ENCODE measurements at places on chromosomes 13 and 19. TPM values are rescaled to one million over a fixed set of nuclear protein-coding genes. Genes with fewer than 3 reads are reported as not detected.

Gene CD33
- not detected for total RNA-seq

Gene TNFSF13B
- 0.70 TPM for total RNA-seq

DNA sequence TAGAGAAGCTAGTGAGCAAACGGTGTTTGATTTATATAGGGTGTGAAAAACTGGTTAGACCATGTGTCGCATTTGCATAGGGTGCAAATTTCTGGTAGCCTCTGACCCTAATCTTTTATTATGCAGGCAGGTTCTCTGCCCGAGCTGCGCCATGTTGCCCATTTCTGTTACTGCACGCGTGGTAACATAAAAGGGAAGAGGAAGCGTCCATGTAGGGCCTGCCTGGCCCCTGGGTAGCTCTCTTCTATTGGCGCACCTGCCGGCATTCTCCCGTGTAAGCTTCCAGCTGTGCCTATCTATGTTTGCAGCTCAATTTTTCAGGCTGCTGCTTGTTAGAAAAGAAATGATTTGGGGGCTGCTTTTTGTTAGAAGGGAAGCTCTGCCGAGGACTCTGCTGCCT lies 14.0 kb upstream of the CD70 start:
- DNase-seq, result no peak

GRCh38 chr13:45439781-45440462 lies 21.7 kb upstream of the SLC25A30 start:
- no peak for DNase-seq

Gene FAM216B
- not detected for total RNA-seq

DNA sequence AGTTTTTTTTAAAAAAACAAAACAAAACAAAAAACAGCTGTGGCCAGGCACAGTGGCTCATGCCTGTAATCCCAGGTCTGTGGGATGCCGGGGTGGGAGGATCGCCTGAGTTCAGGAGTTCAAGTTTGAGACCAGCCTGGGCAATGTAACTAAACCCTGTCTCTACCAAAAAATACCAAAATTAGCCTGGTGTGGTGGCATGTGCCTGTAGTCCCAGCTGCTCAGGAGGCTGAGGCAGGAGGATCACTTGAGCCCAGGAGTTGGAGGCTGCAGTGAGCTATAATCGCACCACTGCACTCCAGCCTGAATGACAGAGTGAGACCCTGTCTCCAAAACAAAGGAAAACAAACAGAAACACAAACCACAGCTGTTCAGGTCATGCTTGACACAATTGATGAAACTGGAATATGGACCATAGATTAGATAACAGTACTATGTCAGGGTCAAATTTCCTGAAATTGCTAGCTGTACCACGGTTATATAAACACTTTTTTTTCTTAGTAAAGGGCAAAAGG lies 6.9 kb upstream of the ANGPTL4 start:
- DNase-seq, result peak; percentile 13

Gene SBSN
- total RNA-seq, result not detected

GRCh38 chr13:44068169-44068568 lies 188.5 kb downstream of the LACC1 start:
- no peak for DNase-seq

DNA sequence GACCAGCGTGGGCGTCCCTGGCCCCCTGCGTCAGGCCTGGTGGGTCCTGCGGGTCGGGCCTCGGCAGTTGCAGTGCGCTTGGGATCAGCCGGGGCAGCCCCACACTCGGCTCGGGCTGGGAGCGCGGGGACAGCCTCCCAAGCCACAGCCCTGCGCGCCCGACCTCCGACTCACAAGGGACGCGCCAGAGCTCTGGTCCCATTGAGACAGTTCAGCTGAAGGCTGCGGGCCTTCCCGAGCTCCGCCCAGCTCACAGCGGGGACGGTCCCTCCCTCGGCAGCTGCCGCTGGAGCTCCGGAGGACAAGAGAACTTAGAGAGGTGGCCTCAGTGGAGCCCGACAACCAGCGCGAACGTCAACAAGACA lies 45.7 kb upstream of the ZNF730 start:
- peak; percentile 22 for DNase-seq

Gene LRRC4B
- total RNA-seq, result 0.05 TPM

GRCh38 chr13:106056851-106057250 lies 478.6 kb downstream of the EFNB2 start:
- no peak for DNase-seq

Gene ZNF471
- 3.2 TPM for total RNA-seq

DNA sequence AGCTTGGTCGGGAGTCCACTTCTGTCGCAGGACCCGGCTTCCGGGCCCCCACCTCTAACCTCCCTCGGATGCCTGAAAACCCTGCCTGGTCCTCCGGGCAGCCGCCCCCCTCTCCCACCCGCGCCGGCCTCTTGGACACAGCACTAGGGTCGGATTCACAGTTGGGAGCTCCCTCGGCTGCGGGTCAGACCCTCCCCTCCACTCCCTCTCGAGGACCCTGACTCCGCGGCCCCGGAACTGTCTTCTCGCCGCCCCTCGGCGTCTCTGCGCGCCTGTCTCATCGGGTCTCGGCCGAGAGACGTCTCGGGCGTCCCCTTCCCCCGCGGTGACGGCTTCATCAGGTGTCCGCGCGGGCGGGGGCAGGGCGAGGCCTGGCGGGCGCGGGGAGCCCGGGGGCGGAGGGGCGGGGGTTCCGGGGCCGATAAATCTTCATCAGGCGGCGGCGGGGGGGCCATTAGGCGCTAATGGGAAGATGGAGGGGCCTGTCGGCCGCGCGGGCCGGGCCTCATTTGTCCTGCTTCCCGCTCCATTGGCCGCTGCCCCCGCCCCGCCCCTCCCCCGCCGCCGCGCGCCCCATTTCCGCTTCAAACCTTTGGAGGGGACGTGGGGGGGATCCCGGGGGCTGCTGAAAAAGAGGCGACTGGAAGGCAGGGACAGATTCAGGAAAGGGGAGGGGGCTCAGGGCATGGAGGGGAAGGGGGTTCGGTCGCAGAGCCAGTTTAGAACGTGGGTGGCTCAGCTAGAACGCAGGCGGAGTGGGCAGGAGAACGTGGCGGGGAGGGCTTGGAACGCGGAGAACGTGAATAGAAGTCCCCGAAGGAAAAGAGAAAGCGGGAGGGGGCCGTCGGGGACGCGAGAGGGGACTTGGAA lies 11.8 kb upstream of the ERFL start:
- no peak for DNase-seq

GRCh38 chr19:4597278-4597974 lies 37.9 kb upstream of the SEMA6B start:
- DNase-seq, result no peak

Gene SSC5D
- 0.19 TPM for total RNA-seq

Gene PTH2
- not detected for total RNA-seq

DNA sequence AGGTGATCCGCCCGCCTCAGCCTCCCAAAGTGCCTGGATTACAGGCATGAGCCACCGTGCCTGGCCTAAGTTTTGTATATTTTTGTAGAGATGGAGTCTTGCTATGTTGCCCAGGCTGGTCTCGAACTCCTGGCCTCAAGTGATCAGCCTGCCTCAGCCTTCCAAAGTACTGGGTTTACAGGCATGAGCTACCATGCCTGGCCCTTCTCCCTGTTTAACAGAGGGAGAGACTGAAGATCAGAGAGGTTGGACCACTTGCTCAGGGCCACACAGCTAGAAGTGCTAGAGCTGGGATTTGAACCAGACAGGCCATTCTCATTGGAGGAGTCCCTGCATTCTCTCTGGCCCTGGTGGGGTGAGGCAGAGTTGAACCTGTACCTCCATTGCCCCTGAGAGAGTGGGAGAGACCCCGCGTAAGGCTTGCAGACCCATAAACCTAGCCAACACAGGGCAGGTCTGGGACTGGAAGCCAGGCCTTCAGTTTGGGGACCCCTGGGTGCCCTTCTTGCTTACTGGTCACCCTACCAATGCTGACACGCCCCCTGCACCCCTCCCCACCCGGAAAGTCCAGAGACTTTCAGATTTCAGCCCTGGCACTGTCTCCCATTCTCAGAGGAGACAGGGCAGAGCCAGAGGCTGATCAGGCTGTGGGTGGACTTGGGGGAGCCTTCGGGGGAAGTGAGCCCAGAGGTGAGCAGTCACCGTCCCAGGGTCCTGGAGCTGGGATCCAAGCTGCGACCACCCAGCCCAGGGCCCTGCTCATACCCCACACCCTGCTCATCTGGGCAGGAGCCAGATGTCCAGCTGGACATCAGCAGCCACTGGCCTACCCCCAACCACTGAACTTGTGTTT lies 13.3 kb downstream of the TTYH1 start:
- DNase-seq, result no peak

Gene LPAR6
- total RNA-seq, result 66.2 TPM

- DNase-seq, result no peak
These were observed 32.6 kb upstream of the IGFL4 start for GRCh38 chr19:46073268-46073922.

GRCh38 chr19:55149078-55150003 lies at the start of gene TNNT1:
Gene TNNT1, minus strand, starts transcription at chr19:55149206. Its CDS starts 2,049 bp downstream, at chr19:55147157.
- no peak for DNase-seq

DNA sequence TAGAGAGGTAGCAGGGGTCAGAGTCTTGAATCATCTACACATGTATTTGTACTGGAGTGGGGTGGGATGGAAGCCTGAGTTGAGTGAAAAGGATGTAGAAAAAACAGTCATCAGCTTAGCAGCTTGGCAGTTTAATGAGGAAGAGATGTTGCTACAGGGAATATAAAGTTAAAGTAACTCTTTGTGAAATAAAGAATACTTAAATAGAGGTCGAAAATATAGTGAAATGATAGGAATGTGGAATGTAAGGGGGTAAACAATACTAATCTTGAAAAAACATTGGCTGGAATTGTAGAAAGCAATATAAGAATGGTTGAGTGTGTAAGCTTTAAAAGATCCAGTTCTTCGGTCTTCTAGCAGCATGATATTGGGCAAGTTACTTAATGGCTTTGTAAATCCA lies 22.7 kb downstream of the NUP58 start:
- no peak for DNase-seq

- DNase-seq, result no peak
These were observed 49.4 kb upstream of the RNF113B start for GRCh38 chr13:98226496-98226895.

- DNase-seq, result no peak
These were observed 408.1 kb upstream of the SLITRK1 start for GRCh38 chr13:84290386-84290785.

DNA sequence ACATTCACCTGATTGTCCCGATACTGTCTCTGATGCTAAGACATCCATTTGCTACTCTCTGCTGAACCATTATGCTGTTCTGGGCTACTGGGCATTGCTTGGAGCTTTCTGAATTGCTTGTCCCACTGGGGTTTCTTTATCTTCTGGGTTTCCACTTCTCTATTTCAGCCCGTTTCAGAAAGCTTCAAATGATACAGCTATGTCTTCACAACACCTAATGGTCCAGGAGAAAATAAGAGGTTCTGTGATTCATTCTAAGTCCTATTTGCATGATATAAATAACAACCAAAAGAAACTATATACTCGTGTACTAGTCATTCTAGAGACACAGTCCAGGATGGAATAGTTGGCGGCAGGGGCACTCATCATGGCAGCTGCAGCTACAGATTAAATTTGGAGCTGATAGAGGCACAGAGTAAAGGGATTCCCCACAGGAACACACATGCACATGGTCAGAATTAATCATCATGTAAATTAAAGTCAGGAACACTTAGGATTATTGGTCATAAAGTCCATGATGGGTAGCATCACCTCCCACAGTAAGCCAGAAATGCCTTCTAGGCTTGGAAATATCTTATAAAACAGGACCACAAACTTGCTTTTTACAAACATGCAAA lies 33.3 kb upstream of the SCEL start:
- no peak for DNase-seq

GRCh38 chr13:109606520-109606919 lies 179.9 kb downstream of the IRS2 start:
- no peak for DNase-seq
